ENCODE measurements at places on chromosomes 5 and 9. TPM values are rescaled to one million over a fixed set of nuclear protein-coding genes. Genes with fewer than 3 reads are reported as not detected.

GRCh38 chr5:181243018-181243563, 615 bp downstream of the RACK1 start:
- DNase-seq: no peak

- DNase-seq: no peak
Measured at GRCh38 chr5:173319646-173320045, 8.6 kb downstream of the STC2 start.

Gene WDR41
- polyA plus RNA-seq: 56.0 TPM

DNA sequence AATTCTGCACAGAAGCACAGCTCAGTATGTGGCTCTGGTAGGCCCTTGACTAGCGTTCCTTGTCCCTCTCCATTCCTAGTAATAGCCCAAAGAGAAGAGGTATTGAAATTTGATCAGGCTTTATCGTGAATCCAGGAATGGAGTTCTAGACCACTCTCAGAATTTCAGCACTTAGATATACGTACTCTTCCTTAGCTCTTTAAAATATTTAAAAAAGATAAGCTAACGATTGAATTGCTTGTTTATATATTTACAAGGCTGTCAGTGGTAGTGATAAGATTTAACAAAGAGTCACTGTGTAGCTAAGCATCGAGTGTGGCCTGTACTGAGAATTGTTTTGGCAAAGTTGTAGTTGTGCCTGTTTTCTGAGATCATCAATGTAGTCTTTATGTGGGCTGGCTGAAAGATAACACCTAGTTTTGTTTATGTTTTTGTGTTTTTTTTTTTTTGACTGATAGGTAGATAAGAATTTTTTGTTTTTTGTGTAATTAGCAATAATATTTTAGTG, 2.5 kb downstream of the KIAA1958 start:
- DNase-seq: no peak

GRCh38 chr9:122097679-122098315, 4.7 kb upstream of the TTLL11 start:
- DNase-seq: no peak

GRCh38 chr9:2802494-2802921, 41.4 kb downstream of the PUM3 start:
- no peak for DNase-seq

DNA sequence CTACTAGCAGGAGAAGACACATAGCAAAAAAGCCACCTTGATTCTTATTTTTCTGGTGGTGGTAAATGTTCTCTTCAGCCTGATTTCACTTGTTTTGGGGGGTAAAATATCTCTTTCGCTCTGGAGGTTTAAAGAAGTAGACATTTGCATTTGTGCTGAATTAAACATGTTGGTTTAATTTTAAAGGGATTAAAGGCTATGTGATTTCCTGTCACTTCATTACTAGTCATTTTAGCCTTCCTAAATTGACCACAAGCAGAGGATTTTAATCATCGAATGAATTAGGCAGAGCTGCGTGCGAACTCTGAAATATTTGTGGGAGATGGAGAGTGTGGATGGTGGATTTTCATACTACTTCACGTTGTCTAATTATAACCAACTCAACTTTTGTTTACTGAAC, 4.8 kb downstream of the RASGRF2 start:
- no peak for DNase-seq

Gene PAPPA
- 8.4 TPM for polyA plus RNA-seq

Gene LCN6
- not detected for polyA plus RNA-seq

- DNase-seq: no peak
Measured at GRCh38 chr9:33170464-33171415, 3.6 kb upstream of the B4GALT1 start.

- no peak for DNase-seq
Measured at GRCh38 chr5:169631360-169631759, 5.7 kb upstream of the DOCK2 start.

Gene CHSY3
- 2.9 TPM for polyA plus RNA-seq

Gene CAVIN4
- polyA plus RNA-seq: 3.9 TPM

DNA sequence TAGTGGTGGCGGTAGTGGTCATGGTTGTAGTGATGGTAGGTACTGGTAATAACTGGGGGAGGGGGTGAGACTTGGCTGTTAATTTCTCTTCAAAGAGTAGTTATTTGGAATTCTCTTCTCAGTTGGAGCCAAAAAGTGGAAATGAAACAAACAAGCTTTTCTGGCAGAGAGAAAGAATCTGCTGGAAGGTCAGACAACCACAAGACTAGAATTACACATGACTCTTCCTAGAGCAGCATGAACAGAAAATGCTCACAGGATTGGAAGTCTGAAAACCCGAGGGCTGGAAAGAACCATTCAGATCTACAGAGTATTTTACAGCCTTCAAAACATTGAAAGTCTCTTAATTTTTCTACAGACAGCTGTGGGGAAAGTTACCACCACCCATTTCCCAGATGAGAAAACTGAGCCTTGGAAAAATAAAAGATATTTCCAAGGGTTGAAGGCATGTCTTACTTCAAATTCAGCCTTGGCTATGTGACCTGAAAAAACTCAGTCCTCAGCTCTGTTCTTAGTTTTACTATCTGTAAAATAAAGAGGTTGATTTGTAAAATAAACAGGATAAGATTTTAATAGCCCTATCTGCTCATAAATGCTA, 42.9 kb upstream of the TRIM32 start:
- DNase-seq: no peak

Gene CDC37L1
- polyA plus RNA-seq: 18.8 TPM

- no peak for DNase-seq
Measured at GRCh38 chr5:75856056-75856455, 138.8 kb upstream of the POC5 start.

GRCh38 chr5:65290677-65291076, 191.0 kb downstream of the ADAMTS6 start:
- DNase-seq: no peak

DNA sequence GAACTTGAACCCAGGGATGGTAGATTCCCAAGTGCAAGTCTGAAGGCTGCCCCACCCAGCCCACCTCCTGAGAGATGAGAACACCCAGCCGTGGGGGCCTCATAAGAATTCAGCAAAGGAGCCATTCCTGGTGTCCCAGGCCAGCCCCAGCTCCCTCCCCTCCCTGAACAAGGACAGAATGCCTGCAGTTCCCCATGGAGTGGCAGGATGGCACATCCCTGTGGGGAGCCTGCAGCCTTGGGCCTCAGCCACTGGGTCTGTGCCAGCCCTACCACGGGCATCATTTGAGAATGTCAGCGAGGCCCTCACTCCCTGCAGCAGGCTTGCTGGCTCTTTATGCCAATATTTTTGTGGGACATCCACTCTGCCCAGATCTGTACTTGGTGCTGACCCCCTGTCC, 36.2 kb upstream of the RAPGEF1 start:
- DNase-seq: no peak

Gene TMEM252
- polyA plus RNA-seq: 8.4 TPM

- no peak for DNase-seq
Measured at GRCh38 chr5:173786286-173787187, 101.6 kb upstream of the CPEB4 start.

GRCh38 chr5:17228821-17229291, 11.4 kb downstream of the BASP1 start:
- DNase-seq: no peak

Gene C8G
- 1.3 TPM for polyA plus RNA-seq

GRCh38 chr5:151384106-151384505, 36.7 kb upstream of the SLC36A2 start:
- no peak for DNase-seq

- DNase-seq: no peak
Measured at GRCh38 chr9:107345327-107345726, 62.2 kb downstream of the RAD23B start.

Gene GPR151
- polyA plus RNA-seq: not detected

DNA sequence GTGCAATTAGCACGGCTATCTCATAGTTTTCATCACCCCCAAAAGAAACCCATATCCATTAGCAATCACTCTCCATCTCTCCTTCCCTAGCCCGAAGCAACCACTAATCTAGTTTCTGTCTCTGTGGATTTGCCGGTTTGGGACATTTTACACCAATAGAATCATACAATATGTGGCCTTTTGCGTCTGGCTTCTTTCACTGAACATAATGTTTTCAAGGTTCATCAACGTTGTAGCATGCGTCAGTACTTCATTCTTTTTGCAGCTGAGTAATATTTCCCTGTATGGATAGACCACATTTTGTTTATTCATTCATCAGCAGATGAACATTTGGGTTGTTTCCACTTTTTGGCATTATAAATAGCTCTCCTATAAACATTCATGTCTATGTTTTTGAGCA, 75.4 kb upstream of the TBC1D2 start:
- no peak for DNase-seq

DNA sequence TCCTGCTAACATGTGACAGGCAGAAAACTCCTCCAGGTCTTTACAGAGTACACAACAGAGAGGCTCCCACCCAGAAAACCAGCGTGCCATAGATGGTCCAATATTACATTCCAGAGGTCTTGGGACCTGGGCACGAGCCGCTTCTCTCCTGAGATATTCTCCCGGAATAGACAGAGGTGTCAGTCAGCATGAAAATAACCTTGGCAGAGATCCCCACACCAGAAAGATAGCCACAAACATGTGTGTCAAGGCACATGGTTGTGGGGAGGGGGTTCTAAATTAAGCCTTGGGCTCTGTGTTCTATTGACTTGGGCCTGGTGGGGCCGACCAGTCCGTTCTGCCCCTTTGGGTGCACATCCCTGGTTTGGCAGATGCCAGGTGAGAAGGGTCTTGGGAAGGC, 78.4 kb downstream of the BOD1 start:
- DNase-seq: no peak

Gene PCDHGC4
- 3.8 TPM for polyA plus RNA-seq

GRCh38 chr9:93129286-93129685, 4.8 kb downstream of the NINJ1 start:
- DNase-seq: no peak
